ENCODE measurements at places on chromosomes 5 and 9.

DNA sequence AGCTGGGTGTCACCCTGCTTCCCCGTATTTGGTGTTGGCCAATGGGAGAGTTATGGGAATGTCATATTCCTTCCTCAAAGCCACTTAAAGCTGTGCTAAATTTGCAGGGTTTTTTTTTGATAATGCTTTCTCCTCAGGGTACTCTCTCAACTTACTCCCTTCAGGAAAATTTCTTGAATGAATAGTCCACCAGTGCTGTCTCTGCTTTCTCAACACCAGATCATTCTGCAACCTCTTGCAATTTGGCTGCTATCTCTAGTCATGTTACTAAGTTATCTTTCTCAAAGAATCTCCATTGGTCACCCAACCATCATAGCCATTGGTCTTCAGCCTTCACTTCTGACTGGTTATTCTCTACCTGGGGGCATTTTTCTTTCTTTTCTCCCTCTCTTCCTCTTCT lies 13.4 kb upstream of the TNFAIP8 start:
- no peak for DNase-seq

DNA sequence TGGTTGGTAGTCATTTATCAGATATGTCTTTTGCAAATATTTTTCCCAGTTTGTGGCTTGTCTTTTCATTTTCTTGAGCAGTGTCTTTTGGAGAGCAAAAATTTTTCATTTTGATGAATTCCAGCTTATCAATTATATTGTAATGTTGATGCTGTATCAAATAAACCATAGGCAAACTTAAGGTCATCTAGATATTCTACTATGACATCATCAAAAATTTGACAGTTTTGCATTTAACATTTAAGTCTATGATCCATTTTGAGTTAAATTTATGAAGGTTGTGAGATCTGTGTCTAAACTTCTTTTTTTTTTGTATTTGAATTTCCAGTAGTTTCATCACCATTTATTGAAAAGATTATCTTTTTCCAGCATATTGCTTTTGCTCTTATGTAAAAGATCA lies 505.5 kb upstream of the COX7C start:
- DNase-seq, result no peak

DNA sequence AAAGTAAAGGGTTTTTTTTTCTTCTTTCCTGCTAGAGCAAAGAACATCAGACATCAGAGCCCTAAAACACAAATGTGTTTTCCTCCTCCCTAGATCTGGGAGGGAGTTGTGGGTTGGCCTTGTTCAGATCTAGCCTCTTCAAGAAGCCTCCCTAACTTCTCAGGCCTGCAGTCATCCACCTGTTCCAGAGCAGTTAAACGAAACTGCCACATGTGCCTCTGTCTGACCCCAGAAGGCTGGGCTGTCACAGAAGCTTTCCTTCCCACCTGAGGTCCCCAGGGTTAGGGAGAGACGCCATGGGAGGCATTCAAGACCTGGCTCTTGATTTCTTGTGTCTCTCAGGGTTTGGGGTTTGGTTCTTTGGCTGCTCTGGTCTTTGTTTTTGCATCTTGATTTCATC lies 87.0 kb downstream of the DAB2IP start:
- no peak for DNase-seq

DNA sequence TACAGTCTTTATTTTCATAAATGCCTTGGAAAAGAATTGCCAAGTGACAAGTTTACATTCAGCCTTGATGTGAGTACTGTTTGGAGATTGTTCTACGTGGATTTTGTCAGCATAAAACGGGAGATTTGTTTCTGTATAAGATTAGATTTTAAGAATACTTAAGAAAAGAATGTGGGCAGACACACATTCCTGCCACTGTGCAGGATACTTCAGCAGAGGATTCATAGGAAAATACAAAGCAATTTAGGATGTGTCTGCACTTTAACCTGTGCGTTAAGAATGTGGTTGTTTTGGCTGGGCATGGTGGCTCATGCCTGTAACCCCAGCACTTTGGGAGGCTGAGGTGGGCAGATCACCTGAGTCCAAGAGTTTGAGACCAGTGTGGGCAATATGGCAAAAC lies 37.2 kb downstream of the GPR107 start:
- no peak for DNase-seq

DNA sequence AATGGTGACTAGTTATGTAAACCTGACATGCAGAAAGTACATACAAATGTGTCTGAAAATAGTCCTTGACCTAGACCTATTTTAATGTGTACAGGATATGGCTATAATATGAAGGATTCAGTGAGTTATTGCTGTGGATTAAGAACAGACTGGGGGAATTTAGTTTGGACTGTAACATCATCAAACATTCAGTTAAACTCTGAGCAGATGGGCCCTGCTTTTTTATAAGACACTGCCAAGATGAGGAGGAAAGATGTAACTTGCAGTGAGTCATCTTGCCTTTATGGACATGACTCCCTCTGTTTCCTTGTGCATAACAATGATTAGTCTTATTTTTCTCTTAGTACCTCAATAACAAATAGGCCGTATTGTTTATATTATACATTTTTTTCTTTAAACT lies 12.2 kb downstream of the PPP3R2 start:
- no peak for DNase-seq

- DNase-seq, result no peak
Measured at GRCh38 chr9:98191181-98191608, 1.2 kb downstream of the CORO2A start.

Data from T47D (cell line).